Breast epithelium (tissue), 4 donors: ENCODE measurements at places on chromosomes 7 and 10. TPM values are rescaled to one million over a fixed set of nuclear protein-coding genes. Genes with fewer than 3 reads are reported as not detected.
A peak's percentile ranks its signal among the peaks of the same experiment; 100 is the strongest.

Gene CLEC2L
- not detected for total RNA-seq

Gene GET4
- total RNA-seq, result 23.7 TPM

Gene RSPH10B
- 0.16 TPM for total RNA-seq

Gene ABCC2
- 3.1 TPM for total RNA-seq

Gene CDK14
- total RNA-seq, result 29.8 TPM

Gene TMEM176B
- 49.1 TPM for total RNA-seq

Gene SMO
- 6.2 TPM for total RNA-seq

Gene MINPP1
- 13.0 TPM for total RNA-seq

Gene TEX47
- not detected for total RNA-seq

DNA sequence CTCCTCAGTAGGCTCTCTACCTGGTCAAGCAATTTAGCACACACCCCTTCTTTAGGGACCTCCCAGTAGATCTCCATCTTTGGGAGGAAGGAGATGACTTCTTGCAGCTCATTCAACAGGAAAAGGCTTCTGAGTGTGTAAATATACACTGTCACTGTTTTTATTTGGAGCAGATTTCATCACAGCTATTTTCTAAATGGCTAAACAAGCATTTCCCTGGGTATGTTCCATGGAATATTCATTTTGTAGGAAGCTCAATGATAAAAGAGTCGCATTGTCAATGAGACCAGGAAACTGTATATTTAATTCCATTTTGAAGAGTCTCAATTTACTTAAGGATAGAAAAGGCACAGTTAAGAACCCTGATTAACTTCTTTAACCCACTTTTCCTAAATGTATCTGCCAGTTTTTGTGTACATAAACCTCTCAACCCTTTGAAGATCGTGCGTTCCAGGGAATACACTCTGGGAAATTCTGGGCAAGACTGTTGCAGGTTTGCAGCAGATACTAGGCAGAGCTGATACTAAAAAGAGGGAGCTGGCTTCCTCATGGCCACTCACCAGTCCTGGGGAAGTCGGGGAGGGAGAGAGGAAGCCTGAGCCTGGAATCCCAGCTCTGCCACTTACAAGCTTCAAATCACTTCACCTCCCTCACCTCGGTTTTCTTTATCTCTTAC, 10.1 kb downstream of the LGI1 start:
- no peak for DNase-seq
- no peaks in the 10 kb centered on the region for H3K36me3 ChIP-seq
- no peaks in the 10 kb centered on the region for H3K27me3 ChIP-seq
- no peaks in the 10 kb centered on the region for H3K4me1 ChIP-seq

DNA sequence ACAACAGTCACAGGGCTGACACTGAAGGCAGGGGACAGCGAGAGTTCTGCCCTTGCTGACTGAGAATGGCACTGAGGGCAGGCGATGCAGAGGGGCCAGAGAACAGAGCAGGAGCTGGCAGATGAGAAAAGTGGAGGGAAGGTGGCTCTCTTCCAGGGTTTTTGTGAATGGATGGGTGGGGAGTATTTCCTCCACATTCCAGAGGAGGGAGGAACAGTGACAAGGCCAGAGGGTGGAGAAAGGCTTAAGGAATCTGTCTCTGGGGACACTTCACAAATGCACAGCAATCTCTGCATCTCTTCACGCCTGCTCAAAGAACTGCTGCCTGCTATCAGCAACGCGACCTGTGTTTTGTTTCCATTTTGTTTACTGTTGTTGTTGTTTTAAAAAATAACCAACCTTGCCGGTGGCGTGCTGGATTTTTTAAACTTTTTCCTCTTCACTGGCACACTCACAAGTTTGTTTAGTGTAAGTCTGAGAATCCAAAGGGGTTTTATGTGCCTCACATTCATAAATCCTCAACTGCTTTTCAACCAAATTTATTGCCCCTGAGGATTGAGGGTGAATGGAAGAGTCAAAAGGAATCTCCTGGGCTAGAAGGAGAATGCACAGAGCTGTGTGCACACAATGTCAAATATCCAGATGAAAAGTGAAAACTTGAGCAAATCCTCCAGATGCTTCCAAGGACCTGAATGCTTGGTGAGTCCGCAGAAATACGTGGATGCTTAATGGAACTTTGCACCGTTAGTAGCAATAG, 129.3 kb downstream of the GLI3 start:
- H3K27ac ChIP-seq, result no peak overlapping the region
- peaks cover 7% of the 10 kb centered on the region for H3K4me1 ChIP-seq
- H3K4me3 ChIP-seq, result no peak overlapping the region
- DNase-seq, result no peak

GRCh38 chr7:22542669-22543068, 42.7 kb upstream of the STEAP1B start:
- no peaks in the 10 kb centered on the region for H3K4me1 ChIP-seq
- no peak for DNase-seq
- no peak overlapping the region for H3K4me3 ChIP-seq
- H3K36me3 ChIP-seq, result no peaks in the 10 kb centered on the region
- no peak overlapping the region for H3K27ac ChIP-seq
- peaks cover 13% of the 10 kb centered on the region for H3K27me3 ChIP-seq

- no peaks in the 10 kb centered on the region for H3K27me3 ChIP-seq
- no peak for DNase-seq
- H3K4me1 ChIP-seq, result no peaks in the 10 kb centered on the region
- H3K36me3 ChIP-seq, result no peaks in the 10 kb centered on the region
These were observed 100.7 kb downstream of the ZMYND11 start for GRCh38 chr10:235915-236314.

- no peak for DNase-seq
- peaks cover 6% of the 10 kb centered on the region for H3K4me1 ChIP-seq
- no peak overlapping the region for H3K4me3 ChIP-seq
These were observed 68.2 kb upstream of the INPP5A start for GRCh38 chr10:132469197-132469884.

DNA sequence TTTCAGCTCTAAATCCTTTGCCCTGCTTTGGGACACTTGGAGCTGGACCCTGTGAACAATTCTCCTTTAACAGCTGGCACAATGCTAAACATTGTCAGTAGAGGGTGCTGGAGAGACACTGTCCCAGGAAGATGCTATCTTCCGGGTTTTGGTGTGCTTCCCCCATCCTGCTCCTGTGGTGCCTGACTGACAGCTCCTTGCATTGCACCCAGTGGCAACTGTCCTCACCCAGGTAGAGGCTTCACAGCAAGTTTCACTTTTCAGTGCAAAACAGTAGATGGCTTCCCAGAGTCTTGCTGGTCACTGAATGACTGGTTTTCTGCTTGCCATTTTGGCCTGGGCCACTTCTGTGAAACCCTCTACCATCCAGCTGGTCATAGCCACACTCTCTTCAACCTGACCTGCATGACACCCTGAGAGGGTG, 77.3 kb downstream of the CDC14C start:
- DNase-seq, result no peak
- H3K27ac ChIP-seq, result no peak overlapping the region
- no peak overlapping the region for H3K4me3 ChIP-seq
- no peaks in the 10 kb centered on the region for H3K4me1 ChIP-seq
- H3K27me3 ChIP-seq, result no peaks in the 10 kb centered on the region

DNA sequence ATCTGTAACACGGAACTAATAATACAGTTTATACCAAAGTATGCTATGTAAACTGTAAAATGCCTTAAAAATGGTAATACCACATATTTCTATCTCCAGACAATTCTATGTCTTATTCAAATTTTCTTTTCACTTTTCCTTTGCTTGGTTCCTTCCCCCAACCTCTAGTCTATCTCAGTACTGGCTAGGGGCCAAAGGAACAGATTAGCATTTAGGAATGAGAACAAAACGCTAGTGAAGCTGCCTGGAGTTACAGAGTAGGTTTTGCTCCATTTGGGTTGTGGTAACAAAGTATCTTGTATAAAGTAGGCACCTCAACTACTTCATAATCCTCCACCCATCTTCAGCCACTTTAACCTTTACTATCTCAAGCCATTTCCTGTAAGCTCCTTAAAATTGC, 94.1 kb downstream of the HBP1 start:
- no peak for DNase-seq
- H3K27ac ChIP-seq, result no peak overlapping the region
- H3K27me3 ChIP-seq, result no peaks in the 10 kb centered on the region
- no peak overlapping the region for H3K4me3 ChIP-seq
- H3K36me3 ChIP-seq, result no peaks in the 10 kb centered on the region

DNA sequence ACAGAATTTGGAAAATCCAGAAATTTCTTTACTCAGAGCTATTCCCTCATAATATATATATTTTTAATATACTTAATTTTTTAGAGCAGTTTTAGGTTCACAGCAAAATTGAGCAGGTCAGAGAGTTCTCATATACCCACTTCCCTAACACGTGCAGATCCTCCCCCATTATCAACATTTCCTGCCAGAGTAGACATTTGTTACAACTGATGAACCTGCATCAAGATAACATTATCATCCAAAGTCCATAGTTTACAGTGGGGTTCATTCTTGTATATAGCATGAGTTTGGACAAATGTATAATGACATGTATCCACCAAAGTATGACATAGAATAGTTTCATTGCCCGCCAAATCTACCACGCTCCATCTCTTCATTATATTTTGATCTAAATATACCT, 170.0 kb downstream of the PTEN start:
- DNase-seq, result no peak
- H3K4me1 ChIP-seq, result no peaks in the 10 kb centered on the region
- H3K27me3 ChIP-seq, result no peaks in the 10 kb centered on the region
- H3K27ac ChIP-seq, result no peak overlapping the region
- no peaks in the 10 kb centered on the region for H3K36me3 ChIP-seq

GRCh38 chr10:120260456-120260855, 196.6 kb upstream of the PLPP4 start:
- no peak overlapping the region for H3K4me3 ChIP-seq
- DNase-seq, result no peak
- no peaks in the 10 kb centered on the region for H3K4me1 ChIP-seq
- H3K27ac ChIP-seq, result no peak overlapping the region

- no peak for DNase-seq
- no peaks in the 10 kb centered on the region for H3K36me3 ChIP-seq
- H3K4me1 ChIP-seq, result no peaks in the 10 kb centered on the region
- no peaks in the 10 kb centered on the region for H3K27me3 ChIP-seq
These were observed 171.1 kb upstream of the TBX20 start for GRCh38 chr7:35424869-35425495.

GRCh38 chr10:44424957-44425356, 40.1 kb upstream of the CXCL12 start:
- H3K4me3 ChIP-seq, result no peak overlapping the region
- no peaks in the 10 kb centered on the region for H3K4me1 ChIP-seq
- H3K36me3 ChIP-seq, result no peaks in the 10 kb centered on the region
- H3K27ac ChIP-seq, result no peak overlapping the region
- DNase-seq, result no peak

- peak overlapping the region; percentile 82 for H3K4me3 ChIP-seq
- no peaks in the 10 kb centered on the region for H3K4me1 ChIP-seq
- no peaks in the 10 kb centered on the region for H3K36me3 ChIP-seq
- DNase-seq, result no peak
- H3K27ac ChIP-seq, result peak overlapping the region; percentile 93
- H3K27me3 ChIP-seq, result no peaks in the 10 kb centered on the region
These were observed 16.0 kb downstream of the MYOZ1 start for GRCh38 chr10:73625004-73625883.

DNA sequence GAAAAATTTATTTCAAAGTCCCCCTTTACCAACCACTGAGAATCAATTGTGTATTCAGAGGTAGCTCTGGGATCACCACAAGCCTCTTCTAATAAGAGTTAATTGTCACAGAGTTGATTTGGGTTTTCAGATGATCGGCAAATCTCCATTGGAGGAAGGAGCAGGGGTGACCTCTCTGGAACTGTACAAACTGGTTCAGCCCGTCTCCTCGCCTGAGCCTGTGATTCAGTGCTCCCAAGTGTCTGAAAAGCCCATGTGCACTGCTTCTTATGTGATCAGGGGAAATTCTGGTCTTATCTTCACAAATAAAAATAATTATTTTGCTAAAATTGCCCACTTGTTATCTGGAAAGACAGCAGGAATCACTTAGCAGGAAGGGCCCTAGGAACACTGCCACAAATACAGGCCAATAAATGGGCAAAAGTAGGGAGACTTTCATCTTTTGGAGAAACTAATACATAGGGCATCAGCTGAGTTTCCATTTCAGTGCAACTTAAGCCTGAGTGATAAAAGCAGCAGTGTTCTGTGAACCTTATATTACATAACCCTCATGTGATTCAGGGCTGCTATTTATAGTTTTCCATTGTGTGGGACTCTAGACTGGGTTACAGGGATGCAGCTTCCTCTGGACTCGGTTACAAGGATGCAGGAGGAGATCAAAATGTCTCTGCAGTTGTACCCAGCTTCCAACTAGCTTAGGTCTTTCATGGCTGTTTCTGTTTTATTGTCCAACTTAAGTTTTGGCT, 32.3 kb downstream of the CDK1 start:
- peaks cover 6% of the 10 kb centered on the region for H3K4me1 ChIP-seq
- no peaks in the 10 kb centered on the region for H3K36me3 ChIP-seq
- H3K27me3 ChIP-seq, result no peaks in the 10 kb centered on the region
- H3K4me3 ChIP-seq, result no peak overlapping the region
- DNase-seq, result no peak

GRCh38 chr7:1704811-1705738, 35.0 kb downstream of the ELFN1 start:
- no peaks in the 10 kb centered on the region for H3K36me3 ChIP-seq
- H3K27me3 ChIP-seq, result no peaks in the 10 kb centered on the region
- DNase-seq, result peak; percentile 27
- H3K4me1 ChIP-seq, result no peaks in the 10 kb centered on the region
- no peak overlapping the region for H3K4me3 ChIP-seq

GRCh38 chr10:33276282-33276923, 58.1 kb downstream of the NRP1 start:
- no peaks in the 10 kb centered on the region for H3K36me3 ChIP-seq
- no peak overlapping the region for H3K4me3 ChIP-seq
- no peaks in the 10 kb centered on the region for H3K27me3 ChIP-seq
- DNase-seq, result no peak

DNA sequence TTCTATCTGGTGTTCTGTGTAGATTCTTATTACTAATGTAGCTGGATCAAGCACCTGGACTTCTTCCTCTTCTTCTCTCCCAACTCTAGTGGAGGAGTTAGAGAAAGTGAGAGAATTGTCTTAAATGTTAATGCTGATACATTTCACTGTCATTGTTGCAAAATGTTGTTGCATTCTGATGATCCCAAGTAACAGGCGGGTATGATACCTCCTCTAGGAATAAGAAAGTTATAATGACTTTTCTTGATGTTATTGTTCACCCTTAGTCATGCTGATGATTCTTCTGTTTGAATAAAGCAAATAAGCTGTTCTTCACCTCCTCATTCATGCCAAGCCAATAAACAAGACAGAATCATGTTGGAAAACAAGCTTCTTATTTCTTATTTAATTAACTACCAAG, 9.1 kb downstream of the CHRM2 start:
- no peaks in the 10 kb centered on the region for H3K4me1 ChIP-seq
- no peak overlapping the region for H3K27ac ChIP-seq
- no peak for DNase-seq
- H3K36me3 ChIP-seq, result no peaks in the 10 kb centered on the region
